ENCODE measurements at places on chromosomes 7 and 10. TPM values are rescaled to one million over a fixed set of nuclear protein-coding genes. Genes with fewer than 3 reads are reported as not detected.

The TTYH3 gene
- total RNA-seq = 77.3 TPM

The ENO4 gene
- under 0.01 TPM for total RNA-seq

The HNRNPF gene
- total RNA-seq = 152 TPM

The ANKRD61 gene
- not detected for total RNA-seq

The MPP7 gene
- total RNA-seq = 0.43 TPM

The FAM25C gene
- not detected for total RNA-seq

The ZNF425 gene
- total RNA-seq = 2.9 TPM

The PALD1 gene
- 0.32 TPM for total RNA-seq

The DPY19L1 gene
- total RNA-seq = 32.9 TPM

The SDK1 gene
- total RNA-seq = 0.43 TPM

The LHFPL3 gene
- total RNA-seq = not detected

The MLXIPL gene
- not detected for total RNA-seq

The MGMT gene
- 19.0 TPM for total RNA-seq

The FEZF1 gene
- not detected for total RNA-seq

The LRRC18 gene
- total RNA-seq = not detected

The EPHB6 gene
- 0.43 TPM for total RNA-seq

The PPIF gene
- total RNA-seq = 42.7 TPM

The CHST3 gene
- total RNA-seq = 37.4 TPM

The ATRNL1 gene
- 8.4 TPM for total RNA-seq

The SLC16A12 gene
- total RNA-seq = under 0.01 TPM

The PAX4 gene
- not detected for total RNA-seq

The OR2A7 gene
- 0.32 TPM for total RNA-seq

The SH2D4B gene
- total RNA-seq = not detected

The SCIN gene
- total RNA-seq = 3.9 TPM

The MBL2 gene
- not detected for total RNA-seq

The FAM131B gene
- 1.3 TPM for total RNA-seq

The CTNNA3 gene
- total RNA-seq = not detected

The CELF2 gene
- 0.97 TPM for total RNA-seq

The SLC29A3 gene
- total RNA-seq = 2.2 TPM

The ERVW-1 gene
- total RNA-seq = not detected

The TMEM26 gene
- total RNA-seq = 6.4 TPM

The LIPN gene
- total RNA-seq = not detected

The OR6B1 gene
- total RNA-seq = under 0.01 TPM

The TMEM196 gene
- not detected for total RNA-seq

The HOXA11 gene
- total RNA-seq = 41.9 TPM

The TLX1 gene
- total RNA-seq = not detected

The GRID1 gene
- under 0.01 TPM for total RNA-seq

The HOXA1 gene
- total RNA-seq = 0.32 TPM

The ING3 gene
- total RNA-seq = 11.9 TPM

The MPLKIP gene
- 7.8 TPM for total RNA-seq

The IDE gene
- 41.6 TPM for total RNA-seq

The AQP1 gene
- total RNA-seq = 11.9 TPM

All from fibroblast of villous mesenchyme (primary cell).